ENCODE measurements at places on chromosomes 12 and 14.

GRCh38 chr12:32052212-32052713 lies 54.4 kb upstream of the BICD1 start:
- no peak for DNase-seq

GRCh38 chr14:37320106-37320505 lies 122.4 kb downstream of the MIPOL1 start:
- no peak for DNase-seq

DNA sequence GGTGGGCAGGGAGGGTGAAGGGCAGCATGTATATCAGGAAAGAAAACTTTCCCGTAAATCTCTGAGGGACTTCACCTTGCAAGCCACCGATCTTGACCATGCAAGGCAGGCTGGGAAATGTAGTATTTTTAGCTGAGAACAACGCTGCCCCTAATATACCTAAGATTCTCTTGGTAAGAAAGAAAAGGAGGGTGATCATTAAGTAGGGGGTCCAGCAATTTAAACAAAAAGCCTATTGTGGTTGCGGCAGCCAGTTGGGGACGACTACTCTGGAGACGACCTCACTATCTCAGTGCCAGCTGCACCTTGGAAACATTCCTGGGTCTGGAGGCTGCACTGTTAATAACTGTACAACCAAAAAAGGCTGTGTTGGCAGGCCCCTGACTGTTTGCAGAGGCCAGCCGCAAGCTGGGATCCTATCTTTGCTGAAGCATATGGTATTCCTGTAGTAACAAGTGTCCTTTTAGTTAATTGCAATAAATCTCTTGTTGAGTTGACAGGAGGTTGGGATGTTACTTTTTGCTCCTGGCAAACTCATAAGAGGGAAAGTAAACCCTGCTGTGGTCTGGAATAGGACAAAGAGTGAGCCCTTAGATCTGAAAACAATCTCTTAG lies 6.4 kb downstream of the APOLD1 start:
- DNase-seq = no peak

DNA sequence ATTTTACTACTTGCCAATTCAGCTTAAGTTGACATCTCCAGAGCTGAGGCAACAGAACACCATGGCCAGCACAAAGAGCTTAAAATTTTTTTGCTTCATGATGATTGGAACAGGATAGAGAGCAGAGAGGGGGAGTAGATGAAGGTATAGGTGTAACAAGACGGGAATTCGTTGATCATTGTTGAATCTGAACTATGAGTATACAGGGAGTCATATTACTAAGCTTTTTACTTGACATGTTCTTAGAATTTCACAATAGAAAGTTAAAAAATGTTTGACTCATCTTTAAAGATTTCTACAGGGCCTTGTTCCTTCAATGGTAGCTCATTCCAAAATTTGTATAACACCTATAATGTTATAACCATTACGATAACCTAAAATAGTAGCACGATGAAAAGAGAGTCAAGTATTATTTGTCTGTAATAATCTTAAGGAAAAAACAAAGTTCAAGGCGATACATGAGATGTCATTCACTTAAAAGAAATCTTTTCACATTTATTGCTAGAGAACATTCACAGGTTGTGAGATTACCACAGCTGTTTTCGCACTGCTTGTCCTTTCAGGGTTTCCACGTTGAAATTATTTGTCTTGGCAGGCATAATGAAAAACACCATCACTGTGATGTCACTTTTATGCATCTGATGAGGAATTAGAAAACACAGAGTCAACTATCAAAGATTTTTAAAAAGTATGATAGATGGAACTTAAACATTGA lies 33.9 kb downstream of the SPX start:
- no peak for DNase-seq

GRCh38 chr14:32561520-32561919 lies 232.4 kb downstream of the AKAP6 start:
- DNase-seq = no peak

DNA sequence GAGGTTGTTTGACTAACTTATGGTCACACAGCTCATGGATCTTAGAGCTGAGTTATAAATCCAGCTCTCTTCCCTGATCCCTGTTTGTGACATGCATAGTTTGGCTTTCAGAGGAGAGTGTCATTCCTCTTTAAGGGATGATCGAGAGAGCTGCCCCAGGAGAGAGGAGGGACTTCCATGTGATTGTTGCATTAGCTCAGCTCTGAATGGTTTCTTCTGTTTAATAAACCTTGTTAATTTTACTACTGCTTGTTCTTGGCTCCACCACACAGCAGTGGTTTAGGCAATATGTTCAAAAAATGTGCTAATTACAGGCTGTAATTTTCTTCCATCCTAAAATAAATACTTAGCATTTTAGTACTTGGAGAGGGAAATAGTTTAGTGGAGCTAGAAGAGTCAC lies 152.5 kb downstream of the C12orf75 start:
- DNase-seq = no peak

DNA sequence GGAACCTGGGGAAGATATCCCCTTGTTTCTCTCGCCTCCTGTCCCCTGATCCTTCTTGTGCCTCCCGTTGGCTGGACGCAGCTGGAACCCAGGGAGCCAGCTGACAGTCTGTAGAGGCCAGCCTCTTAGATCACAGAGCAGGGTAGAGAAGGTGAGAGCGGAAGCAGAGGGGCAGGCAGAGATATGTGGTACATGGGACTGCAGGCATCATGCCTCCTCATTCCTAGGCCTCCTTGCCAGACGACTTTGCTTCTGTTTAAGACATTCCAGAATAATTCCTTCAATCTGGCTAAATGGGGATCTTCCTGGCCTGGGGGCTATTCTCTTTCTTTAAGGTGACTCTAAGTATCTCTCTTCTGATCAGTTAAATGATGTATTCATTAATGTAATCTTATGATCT lies 89.4 kb upstream of the MAX start:
- no peak for DNase-seq

DNA sequence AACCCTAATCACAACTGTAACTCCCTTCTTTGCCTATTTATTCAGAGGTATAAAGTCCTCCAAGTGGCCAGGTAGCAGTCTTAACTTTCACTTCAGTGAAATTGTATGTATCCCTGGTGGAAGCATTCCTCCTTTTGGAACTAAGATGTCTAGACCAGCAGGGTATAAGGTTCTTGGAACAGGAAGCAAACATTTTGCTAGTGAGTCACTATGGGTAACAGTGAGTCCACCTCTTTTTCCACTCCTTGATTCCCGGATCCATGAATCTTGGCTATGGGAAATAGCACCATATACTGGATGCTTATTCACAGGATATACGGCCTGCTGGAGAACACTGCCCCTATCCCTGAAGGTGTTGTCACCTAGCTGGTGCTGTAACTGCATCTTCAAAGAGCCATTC lies 80.2 kb downstream of the KCNA5 start:
- DNase-seq = no peak

DNA sequence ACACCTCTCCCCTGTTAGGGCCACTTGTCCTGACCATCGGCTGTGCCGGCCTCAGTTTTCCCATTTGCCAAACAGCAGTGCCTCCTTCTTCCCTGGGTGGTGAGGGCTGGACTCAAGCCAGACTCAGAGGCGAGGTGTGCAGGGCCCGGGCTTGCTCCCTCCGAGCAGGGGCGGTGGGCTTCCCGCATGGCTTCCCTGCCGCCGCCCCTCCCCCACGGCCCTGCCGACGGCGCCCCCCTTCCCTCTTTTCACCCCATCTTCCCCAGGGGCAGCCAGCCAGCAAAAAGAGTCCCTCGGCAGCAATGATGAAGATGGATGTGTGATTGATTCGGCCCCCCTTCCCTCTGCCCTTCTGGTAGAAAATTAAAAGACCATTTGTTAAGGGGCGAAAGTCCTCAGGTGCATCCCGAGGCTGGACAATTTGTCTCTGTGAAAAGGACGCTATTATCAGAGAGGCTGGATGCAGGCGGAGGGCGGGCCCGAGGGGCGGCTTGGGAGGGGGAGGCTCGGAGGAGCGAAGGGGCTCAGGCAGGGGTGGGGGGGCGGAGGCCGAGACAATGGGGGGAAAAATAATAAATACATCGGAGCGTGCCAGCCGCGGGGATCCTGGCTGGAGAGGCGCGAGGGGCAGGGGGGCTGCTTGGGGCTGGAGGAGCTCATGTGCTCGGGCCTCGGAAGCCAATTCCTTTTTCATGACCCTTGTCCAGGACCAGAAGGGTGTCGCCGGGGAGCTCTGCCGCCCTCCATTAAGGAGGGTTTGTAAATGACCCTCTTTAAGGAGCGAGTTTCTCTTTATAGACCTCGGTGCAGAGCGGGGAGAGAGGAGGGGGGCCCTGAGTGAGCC lies 48.0 kb upstream of the LHX5 start:
- DNase-seq = no peak

DNA sequence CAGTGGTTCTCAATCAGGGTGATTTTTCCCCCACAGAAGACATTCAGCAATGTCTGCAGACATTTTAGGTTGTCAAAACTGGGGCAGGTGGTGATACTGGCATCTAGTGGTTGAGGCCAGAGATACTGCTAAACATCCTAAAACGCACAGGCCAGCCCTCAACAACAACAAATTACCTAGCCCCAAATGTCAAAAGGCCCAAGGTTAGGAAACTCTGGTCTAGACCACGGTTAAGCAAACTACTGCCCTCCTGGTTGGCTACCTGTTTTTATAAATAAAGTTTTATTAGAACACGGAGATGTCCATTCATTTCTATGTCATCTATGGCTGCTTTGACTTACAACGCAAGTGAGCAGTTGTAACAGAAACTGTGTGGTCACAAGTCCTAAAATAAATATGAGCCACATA lies 186.7 kb downstream of the EFCAB11 start:
- no peak for DNase-seq

DNA sequence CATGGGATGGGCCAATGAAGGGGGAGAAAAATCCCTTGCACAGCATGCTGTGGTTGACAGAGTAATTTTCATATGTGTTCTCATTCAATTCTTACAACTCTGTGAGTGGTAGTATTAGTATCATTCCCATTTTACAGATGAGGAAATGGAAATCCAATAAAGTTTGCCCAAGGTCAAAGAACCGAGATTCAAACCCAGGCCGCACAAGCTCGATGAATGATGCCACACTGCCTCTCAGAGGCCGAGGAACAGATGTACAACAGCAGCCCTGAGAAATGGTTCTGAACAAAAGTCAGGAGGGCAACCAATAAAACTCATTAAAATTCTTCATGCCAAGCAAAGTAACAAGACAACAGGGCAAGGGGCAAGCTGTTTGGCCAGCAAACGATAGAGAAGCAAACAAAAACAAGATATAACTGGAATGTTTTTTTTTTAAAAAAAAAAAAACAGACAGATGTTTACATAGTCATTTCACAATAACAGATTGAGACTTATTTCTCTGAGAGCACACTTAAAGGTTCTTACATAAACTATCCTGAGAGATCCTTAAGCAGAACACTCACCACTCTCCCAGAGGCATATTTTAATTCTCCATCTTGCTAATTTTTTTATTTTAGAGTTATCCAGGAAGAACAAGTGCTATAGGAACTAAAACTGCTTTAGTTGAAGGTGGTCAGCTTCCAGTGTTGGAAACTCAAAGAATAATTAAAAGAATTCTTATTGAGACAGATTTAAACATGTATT lies 85.8 kb downstream of the EXOC5 start:
- DNase-seq = no peak

DNA sequence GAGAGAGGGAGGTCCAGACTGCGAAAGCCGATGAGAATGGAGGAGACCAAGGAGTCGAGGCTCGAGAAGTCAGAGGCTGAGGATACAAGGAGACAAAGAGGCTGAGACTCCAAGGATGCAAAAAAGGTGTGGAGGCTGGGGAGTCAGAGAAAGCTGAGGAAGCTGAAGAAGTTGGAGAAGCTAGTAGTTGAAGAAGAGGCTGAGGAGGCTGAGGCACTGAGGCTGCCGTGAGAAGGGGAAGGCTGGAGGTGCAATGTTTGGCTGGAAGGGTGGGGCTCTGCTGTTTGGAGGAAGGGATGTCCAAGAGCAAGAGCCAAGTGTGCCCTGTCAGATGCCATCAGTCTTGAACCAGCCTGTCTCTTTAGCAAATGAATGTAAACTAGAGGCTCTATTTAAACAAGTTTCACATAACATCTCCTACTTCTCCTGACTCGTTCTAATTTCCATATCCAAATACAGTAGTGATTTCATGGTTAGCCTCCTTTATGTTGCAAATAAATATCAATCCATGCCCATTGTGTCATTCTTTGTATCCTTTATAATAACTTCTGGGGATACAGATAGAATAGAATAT lies 10.8 kb upstream of the SPTSSA start:
- DNase-seq = no peak

- DNase-seq = no peak
Measured at GRCh38 chr12:102629262-102629888, 149.0 kb upstream of the IGF1 start.

GRCh38 chr14:81669308-81669707 lies 135.7 kb upstream of the SEL1L start:
- no peak for DNase-seq

DNA sequence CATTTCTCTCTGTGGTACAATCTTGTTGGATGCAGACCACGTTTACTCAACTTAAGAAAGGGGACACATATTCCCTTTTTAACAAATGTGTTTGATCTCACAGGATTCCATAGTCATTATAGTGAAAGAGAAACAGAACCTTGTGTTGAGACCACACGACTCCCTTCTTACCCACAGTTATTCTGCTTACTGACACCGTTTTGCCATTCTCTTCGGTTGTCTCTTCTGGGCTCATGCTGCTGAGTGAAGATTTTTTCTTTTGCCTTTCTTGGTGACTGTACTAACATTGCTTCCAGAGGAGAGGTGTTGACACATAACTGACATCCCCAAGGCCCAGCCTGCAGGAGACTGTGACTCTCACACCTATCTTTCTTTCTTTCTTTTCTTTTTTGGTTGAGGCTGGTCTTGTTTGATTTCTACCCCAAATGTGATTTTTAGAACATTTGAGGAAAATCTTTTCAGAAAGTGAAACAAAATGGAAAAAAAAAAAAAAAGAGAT lies 61.2 kb upstream of the OTOGL start:
- no peak for DNase-seq

- no peak for DNase-seq
Measured at GRCh38 chr14:81272317-81272716, 51.6 kb upstream of the GTF2A1 start.

DNA sequence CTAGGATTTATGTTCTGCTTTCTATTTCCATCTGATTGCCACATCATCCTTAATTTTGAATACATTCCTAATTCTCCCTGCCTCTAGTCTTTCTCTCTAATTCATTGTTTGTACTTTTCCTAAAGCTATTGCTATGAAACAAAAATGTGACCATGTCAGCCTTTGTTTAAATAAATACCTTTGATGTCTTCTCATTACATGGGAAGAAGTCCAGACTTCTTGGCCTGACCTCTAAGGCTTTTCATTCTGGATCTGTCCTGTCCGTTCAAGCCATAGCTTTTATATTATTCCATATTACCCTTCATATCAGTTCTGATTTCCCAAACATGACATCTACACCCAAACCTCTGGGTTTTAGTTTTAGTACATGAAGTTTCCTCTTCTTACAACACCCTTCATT lies 91.4 kb downstream of the CDK17 start:
- no peak for DNase-seq

DNA sequence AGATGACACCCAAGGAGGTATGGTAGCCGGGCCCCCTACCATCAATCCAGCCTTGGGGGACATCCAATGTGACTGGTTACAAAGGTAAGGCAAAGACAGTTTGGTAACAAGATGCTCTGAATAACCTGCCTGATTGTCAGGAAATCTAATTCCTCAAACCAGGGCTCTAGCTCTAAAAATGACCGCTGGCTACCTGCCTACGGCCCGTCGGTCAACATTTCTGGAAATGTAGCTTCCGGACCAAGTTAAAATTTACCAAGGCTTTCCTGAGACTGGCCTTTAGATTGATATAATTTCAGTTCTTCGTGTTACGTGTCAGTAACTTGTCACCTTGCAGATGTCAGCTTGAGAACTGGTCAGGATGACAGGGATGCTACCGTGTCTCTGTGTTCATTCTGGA lies 34.2 kb upstream of the FOXN3 start:
- no peak for DNase-seq
